Stimulated activated CD8-positive, alpha-beta memory T cell treated with anti-CD3 and anti-CD28 coated beads, Interleukin-7, amount 100 ng/mL, for 4 hours (primary cell): ENCODE measurements at places on chromosomes 3 and 15.
A peak's percentile ranks its signal among the peaks of the same experiment; 100 is the strongest.

DNA sequence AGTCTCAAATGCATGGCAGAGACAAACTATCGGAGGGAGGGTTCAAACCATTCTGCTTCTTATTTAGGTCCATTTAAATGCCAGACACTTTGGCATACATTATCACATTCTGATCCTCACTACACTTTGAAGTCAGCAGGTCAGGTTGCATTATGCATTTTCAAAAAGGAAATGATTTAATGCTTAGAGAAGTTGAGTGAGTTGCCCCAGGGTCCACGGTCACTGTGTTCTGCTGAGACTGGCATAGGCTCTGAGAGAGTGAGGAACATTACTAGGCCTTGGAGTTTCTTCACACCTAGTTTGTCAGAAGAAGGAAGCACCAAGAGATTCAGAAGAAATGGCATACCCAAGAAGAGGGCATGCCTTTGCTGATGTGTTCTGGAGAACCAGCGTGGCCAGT is 46.3 kb upstream of the ACAN start:
- no peak for DNase-seq

GRCh38 chr3:72496051-72496670 is 352.1 kb downstream of the SHQ1 start:
- DNase-seq: no peak

DNA sequence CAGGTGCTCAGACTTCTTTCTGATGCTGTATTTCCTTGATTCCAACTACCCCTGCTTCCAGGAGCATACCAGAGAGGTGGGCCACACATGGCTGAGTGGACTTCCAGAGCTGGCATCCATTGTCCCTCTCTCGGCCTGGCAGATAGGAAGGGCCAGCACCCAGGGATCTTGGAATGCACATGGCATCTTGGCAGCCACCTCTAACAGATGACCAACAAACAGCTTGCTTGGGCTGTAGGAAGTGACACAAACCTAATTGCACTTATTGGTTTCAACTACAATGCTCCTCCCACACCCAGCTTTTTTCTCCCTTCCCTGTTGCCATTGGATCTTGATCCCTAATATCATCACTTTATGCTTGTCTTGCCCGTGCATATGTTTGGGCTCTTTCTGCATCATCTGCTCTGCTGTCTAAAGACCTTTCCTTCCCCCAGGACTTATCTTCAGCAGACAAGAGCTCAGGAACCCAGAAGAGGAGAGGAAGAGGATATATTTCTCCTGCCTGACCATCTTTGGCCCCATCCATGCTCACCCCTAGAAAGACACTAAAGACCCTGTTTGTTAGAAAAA is 294.6 kb downstream of the NTRK3 start:
- no peak for DNase-seq

DNA sequence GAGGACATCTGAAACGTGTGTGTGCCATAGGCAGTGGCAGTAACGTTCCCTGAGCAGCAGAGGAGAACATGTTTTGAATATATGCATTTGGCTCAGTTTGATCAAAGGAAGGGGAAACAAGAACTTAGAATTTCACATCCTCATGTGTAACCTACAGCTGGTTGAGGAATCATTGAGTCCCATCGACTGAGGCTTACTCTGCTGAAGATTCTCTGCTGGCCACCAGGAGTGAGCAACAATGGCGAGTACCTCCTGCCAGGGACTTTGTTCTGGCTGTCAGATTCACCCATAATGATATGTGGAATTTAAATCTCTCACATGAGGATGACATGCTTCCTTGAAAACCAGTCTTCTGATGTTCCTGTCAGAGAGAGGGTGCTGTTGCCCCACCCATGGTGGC is 21.3 kb downstream of the GORASP1 start:
- DNase-seq: no peak

- DNase-seq: no peak
Observed at GRCh38 chr3:58482917-58483636, 8.8 kb upstream of the KCTD6 start.

DNA sequence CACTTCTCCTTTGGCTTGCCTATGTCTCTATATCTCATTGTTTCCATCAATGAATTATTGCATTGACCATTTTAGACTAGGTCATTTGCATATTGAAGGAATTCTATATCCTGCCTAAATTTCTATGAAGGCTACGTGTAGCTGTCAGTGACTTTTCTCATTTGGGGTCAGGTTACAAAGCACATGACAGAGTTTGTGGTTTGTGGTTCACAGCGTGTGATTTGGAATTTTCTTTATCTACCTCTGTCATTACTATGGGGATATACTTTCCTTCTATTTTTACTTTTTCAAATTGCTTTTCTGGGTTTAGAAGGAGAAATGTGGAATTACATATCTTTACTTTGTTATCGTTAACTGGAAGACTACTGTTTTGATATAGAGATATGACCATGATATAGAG is 317.3 kb upstream of the CFAP20DC start:
- no peak for DNase-seq

DNA sequence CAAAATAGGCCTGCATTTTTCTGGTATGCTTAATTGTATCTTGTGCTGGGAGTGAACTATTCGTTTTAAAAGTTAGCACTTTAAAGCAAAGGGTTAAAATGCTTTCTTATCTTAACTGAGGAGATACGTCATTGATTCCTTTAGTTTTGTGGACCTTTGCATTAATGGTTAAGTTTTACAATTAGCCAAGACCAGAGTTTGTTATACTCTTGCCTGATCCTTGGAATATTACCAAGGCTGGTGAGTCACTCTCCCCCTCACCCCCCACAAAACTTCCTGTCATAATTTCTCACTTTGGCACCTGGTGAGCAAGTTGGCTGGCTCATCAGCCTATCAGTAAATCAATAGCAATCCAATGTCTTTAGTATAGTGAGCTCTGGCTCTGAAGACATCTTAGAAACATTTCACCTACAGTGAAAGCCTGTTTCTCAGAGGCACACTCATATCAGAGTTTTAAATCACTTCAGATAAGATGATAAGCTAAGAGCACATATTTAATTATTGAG is 26.7 kb downstream of the SLC2A2 start:
- DNase-seq: no peak

GRCh38 chr15:31365655-31366127 is 39.1 kb downstream of the KLF13 start:
- DNase-seq: peak; percentile 71
